ENCODE measurements at places on chromosomes 3 and 15.

- DNase-seq: no peak
Observed at GRCh38 chr3:130935761-130936492, 42.0 kb downstream of the ATP2C1 start.

- DNase-seq: no peak
Observed at GRCh38 chr3:28936154-28936553, 344.7 kb upstream of the RBMS3 start.

- DNase-seq: no peak
Observed at GRCh38 chr3:197234947-197235914, 63.2 kb downstream of the DLG1 start.

GRCh38 chr3:108088146-108088545 lies 2.7 kb downstream of the CD47 start:
- DNase-seq: no peak

- peak; percentile 89 for DNase-seq
Observed at GRCh38 chr3:193744048-193744821, 151.2 kb downstream of the OPA1 start.

DNA sequence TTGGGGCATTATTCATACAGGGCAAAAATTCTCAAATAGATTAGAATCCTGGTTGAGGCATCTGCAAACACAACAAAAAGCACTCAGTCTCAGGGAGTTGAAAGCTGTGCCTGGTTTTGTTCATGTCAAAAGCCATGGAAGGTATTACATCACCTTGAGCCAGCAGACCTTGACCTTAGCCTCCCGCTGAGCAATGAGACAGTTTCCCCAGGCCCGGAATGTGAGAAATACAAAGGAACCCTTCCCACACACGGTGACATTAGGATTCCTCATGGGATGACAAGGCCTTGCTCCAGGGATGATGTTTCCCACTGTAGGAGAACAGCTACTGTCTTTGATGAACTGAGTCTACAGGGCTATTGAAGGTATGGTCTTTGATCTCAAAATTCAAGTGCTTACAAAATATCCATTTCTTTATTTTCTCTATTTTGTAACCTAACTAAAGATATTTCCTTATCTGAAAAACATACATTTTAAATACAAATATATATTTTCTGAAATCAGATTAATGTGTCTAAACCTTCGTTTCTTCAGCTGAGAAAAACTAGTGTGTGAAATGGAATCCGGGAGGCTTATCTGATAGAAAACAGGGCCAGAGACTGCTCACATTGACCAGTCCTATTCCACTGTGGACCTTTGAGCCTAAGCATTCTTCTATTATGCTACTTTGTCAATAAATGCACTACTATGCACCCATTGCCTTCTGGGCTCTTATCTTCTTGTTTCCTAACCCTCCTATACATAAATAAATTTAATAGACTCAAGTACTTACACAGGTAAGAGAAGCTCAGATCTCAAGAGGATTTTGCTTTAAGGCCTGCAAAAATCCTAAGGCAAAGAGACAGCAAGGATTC lies 298.2 kb downstream of the KBTBD8 start:
- DNase-seq: peak; percentile 8

- no peak for DNase-seq
Observed at GRCh38 chr15:89391685-89392257, 57.1 kb upstream of the POLG start.

GRCh38 chr15:66138096-66138783 lies 115.3 kb downstream of the MEGF11 start:
- DNase-seq: no peak

- no peak for DNase-seq
Observed at GRCh38 chr3:61181874-61182273, 69.4 kb downstream of the FHIT start.

- DNase-seq: no peak
Observed at GRCh38 chr3:57085211-57085610, 24.7 kb downstream of the SPATA12 start.

- DNase-seq: no peak
Observed at GRCh38 chr3:190595807-190596206, 81.9 kb downstream of the IL1RAP start.

GRCh38 chr3:156536524-156537316 lies 18.2 kb downstream of the SSR3 start:
- no peak for DNase-seq

GRCh38 chr3:60064210-60065178 lies 1014.7 kb upstream of the CFAP20DC start:
- no peak for DNase-seq

GRCh38 chr3:63240381-63240902 lies 37.7 kb upstream of the SYNPR start:
- no peak for DNase-seq

DNA sequence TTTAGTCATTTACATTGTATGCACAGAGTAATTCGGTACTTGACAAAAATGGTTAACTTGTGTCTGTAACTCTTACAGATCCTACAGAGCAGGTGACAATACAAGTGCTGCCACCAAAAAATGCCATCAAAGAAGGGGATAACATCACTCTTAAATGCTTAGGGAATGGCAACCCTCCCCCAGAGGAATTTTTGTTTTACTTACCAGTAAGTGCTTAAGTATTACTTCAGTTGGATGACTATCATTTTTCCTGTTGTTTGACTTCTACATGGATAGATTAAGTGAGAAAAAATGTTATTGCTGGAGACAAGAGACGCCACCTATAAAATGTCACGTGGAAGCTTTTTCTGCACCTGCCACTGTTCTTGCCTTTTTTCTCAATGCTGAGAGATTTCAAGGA lies 173.2 kb downstream of the ALCAM start:
- no peak for DNase-seq

GRCh38 chr3:24088782-24089181 lies 143.7 kb downstream of the NR1D2 start:
- DNase-seq: no peak

DNA sequence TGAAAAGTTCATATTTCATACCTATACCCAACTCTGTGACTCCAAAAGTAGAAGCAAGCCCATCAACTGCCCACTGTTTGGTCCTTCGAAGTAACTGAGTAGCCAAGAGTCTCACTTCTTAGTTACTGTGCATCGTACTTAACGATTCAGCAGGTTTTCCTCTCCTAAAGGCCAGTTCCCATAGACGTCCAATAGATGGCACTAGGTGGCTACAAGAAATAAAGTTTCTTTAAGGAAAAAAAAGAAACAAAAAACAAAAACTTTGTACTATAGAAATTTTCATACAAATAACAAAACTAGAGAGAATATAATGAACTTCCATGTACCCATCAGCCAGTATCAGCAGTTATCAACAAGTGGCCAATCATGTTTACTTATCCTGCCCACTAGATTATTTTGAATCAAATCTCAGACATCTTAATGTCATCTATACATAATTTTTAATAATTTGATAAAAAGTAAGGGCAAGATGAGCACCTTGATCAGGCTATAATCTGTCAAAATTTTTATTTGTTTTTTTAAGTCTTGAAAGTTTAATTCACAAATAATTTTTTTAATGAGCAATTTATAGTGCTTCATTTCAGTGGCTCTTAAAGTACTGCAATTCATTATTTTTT lies 63.8 kb upstream of the ACP3 start:
- peak; percentile 48 for DNase-seq

GRCh38 chr15:86959254-86959653 lies 879.6 kb downstream of the AGBL1 start:
- DNase-seq: no peak

DNA sequence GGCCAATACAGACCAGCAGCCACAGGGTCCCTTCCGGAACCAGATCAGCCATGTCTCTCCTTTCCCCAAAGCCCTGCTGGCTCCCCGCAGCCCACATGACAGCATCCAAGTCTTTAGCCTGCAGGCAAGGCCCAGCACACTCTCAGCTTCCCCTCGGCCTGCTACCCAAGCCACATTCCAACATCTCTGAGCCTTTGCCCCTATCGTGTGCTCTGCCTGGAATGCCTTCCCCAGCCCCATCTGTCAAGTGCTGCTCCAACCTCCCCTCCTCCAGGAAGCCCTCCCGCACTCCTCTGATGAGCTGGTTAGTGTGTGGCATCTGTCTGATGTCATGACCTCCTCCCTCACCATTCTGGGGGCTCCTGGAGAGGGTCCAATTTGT lies 8.5 kb downstream of the PLXND1 start:
- DNase-seq: no peak

- no peak for DNase-seq
Observed at GRCh38 chr3:152516216-152516615, 247.5 kb downstream of the MBNL1 start.

DNA sequence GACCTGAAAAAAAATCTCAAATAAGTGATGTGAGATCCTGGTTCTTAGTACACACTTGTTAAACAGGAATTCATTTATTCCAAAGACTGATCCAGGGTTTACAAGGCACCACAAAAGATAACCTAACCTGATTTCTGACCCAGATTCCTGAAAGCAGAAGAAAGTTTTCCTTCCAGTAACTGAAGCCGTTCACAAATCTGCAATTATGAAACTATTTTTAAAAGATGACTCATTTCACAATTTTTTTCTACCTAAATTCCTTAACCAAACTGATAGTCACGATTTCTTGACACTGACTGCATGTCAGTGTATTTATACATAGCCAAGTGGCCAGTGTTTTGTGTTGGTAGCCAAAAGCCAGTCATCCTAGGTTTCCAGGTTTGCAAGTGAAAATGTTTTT lies 17.1 kb downstream of the SLC9A9 start:
- no peak for DNase-seq

GRCh38 chr15:61063875-61064320 lies 165.2 kb downstream of the RORA start:
- no peak for DNase-seq

- no peak for DNase-seq
Observed at GRCh38 chr3:108334701-108335100, 38.4 kb downstream of the HHLA2 start.

DNA sequence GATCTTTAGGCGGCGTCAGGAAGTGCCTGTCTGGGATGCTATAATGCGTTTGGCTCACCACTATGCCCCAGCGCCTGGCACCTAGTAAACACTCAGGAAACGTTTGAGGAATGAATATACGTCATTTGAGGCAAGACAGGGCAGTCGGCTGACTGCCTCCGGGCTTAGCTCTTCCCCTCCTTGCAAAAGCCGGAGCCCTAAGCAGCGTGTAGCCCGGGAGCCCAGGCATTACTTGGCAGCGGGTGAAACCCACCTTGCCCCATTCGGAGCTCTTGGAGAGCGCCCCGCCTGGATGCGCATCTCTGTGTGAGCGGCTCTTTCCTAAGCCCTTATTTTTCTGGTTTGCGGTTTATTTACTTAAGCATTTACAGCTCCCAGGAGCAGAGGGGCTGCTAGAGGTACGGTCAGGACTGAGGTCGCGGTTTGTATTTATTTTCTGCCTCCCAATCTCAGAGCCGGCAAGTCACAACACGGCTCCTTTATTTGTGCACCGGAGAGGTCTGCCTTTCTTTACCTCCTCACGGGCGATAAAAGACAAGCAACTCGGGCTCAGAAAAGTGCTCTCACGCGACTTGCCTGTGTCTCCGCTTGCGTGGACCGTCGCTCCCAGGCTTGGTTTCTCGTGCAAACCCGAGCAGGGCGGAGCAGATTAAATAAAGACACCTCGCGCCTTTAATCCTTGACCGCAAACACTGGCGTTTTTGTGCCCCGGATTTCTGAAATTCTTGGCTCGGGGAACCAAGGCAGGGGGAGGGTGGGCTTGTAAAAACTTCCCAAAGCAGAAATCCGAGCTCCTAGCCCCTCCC lies 737 bp upstream of the ITPR1 start:
- peak; percentile 43 for DNase-seq

- DNase-seq: no peak
Observed at GRCh38 chr3:190849607-190850006, 12.9 kb downstream of the GMNC start.

- no peak for DNase-seq
Observed at GRCh38 chr3:23671851-23672589, 133.7 kb upstream of the UBE2E1 start.

DNA sequence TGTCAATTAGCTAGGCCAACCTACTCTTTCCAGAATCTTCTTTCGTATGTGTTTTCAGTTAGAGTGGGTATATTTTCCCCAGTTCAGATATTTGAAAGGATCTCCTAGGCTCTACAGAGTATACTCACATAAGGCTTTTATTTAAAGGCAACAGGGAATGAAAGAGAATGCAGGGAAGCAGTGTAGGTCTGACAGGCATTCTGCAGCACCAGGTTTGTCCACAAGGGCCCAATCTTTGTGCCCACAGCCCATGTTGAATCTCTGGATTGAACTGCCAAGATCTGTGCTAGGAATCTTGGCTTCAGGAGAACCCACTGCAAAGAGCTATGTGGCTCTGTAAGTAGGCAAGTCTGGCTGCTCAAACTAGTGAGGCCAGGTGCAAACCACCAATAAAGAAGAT lies 24.2 kb upstream of the GALNT15 start:
- no peak for DNase-seq

- DNase-seq: peak; percentile 27
Observed at GRCh38 chr3:42263354-42264346, 2.3 kb downstream of the CCK start.

GRCh38 chr3:44419923-44420650 lies 57.4 kb downstream of the ZNF445 start:
- no peak for DNase-seq

DNA sequence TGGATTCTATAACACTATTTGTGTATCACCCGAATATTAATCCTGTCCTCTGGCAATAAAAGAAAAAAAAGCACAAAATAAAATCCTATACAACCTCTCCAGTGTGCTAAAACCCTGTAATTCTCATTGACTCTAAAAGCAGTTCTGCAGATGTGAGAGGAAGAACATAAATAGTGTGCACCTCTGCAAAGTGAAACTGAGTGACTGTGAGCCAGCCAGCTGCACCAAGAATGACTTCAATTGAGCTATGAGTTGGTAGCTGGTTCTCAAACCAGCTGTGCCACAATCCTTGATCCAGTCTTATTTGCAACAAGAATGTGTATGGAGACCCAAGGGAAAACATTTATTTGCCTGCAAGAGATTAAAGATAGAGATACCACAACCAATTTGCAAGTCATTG lies 31.2 kb upstream of the COL8A1 start:
- DNase-seq: no peak

DNA sequence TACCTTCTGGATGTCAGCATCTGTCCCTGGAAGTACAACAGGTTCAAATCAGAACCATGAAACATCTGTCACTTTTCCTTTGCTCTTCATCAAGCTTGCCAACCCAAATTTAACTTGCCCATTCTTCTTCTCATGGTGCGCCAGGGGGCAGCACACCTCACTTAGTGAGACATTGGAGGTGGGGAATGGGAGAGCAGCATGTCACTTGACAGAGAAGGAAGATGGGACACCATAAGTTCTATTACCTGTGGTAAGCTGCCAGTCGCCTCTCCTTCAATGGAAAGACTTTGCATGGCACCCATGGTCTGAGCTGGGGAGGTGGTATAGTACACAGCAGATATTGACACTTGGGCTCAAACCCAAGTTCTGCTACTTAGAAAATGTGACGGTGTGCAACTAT lies 2.9 kb downstream of the SCN5A start:
- no peak for DNase-seq

DNA sequence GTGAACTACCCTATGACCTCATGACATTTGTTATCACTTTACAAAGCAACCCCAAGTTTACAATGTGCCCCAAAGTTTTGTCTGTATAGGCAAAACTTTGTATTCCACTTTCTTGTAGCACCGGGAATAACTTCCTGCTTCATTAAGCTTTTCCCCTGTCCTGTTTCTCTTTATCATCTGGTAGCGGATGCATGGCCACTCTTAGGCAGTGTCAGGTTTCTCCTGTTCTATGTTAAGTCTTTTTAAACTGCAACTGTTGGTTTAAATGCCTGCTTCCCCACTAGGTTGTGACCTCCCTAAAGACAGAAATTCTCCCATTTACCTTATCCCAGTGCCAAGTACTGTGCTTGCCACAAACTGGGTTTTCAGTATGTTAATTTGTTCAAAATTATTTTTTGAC lies 433.6 kb upstream of the DPH6 start:
- DNase-seq: no peak
